ENCODE measurements at places on chromosomes 5 and 9.

DNA sequence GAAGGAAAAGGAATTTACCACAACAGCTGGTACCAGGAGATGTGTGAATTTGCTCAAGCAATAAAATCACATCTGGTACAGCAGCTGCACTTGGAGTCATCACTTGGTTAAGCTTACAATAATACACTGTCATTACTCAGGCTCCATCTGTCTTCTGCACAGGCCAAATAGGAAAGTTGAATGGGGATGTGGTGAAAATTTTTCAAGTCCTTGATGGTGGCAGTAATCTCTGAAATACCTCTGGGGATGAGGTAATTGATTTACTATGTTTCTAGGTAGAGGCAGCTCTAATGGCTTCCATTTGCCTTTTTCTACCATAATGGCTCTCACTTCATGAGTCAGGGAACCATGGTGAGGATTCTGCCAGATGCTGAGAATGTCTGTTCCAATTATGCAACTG lies 206.8 kb upstream of the ATP10B start:
- DNase-seq, result no peak

GRCh38 chr5:55691265-55692105 lies 20.6 kb downstream of the SLC38A9 start:
- DNase-seq, result no peak

- DNase-seq, result no peak
Measured at GRCh38 chr5:169581580-169582227, 1.9 kb upstream of the SPDL1 start.

GRCh38 chr5:149485655-149486615 lies 65.3 kb downstream of the CSNK1A1 start:
- DNase-seq, result no peak

DNA sequence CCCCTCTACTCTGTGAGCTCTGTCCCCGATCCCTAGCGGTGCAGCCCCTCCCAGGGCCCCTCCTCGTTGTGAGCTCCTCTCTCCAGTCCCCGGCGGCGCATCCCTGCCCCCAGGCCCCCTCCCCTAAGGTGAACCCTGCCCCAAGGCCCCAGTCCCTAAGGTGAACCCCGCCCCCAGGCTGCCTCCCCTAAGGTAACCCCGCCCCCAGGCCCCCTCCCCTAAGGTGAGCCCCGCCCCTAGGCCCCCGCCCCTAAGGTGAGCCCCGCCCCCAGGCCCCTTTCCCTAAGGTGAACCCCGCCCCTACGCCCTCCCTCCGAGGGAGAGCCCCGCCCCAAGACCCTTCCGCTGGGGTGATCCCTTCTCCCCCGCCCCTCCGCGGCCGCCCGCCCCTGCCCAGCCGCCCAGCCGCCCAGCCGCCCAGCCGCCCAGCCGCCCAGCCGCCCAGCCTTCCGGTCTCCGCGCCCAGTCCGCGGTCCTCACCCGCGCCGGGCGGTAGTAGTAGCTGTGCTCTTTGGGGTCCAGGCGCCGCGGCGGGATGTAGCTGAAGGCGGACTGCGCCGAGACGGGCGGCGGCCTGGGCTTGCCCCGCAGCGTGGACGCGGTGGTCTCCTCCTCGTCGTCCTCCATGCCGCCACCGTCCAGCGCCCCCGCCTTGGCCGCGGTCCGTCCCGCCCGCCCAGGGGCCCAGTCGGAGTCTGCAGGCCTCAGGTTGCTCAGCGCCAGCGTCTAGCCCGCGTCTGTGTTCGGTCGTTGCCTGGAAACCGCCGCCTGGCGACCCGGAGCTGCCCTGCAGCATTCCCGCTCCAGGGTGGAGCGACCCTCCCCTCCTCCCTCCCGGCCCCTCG lies at the start of gene CFAP90:
CFAP90 (minus strand) TSS at position 739 of the 845 bp plus-strand sequence; CDS start at position 627, 112 bp downstream.
- DNase-seq, result no peak

DNA sequence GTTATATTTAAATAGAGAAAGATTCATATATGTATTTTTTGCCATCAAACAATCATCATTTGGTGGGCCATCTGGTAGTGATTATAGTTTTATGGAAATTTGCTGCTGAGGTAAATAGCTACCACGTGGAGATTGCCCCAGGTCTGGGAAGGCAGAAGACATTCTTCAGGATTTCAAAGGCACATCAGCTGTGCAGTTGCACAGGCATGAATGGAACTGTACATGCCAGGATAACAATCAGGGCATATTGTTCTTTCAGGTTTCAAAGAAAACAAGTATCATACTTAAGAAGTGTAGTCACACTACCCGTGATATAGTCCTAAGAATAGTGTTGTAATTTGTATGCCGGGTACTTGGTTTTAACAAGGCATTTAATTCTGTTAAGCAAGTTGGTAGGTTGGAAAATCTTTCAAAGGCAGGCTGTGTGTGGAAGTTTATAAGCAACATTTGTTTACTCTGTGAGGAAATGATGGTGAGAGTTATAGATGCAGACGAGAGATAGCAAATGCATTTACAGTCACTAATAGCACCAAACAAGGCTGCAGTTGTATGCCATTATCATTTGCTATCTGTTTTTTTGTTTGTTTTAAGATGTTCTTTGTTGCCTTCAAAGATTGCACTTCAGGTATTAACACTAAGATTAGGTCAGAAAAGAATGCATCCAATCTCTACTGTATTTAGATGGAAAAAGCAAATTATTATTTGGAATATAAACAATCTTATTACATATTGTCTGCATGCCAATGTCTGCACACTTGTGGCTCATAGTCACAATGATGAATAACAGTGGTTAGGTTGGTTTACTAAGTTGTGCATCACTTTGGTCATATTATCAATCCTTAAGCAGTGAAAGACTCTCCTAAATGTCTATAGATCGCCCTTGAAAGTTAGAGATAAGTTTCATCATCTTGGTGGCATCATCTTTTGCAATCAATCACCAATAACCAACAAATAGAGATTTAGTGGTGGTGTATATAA lies 55.3 kb downstream of the RPS23 start:
- DNase-seq, result no peak

GRCh38 chr5:134944630-134945029 lies 23.1 kb upstream of the CATSPER3 start:
- DNase-seq, result no peak

DNA sequence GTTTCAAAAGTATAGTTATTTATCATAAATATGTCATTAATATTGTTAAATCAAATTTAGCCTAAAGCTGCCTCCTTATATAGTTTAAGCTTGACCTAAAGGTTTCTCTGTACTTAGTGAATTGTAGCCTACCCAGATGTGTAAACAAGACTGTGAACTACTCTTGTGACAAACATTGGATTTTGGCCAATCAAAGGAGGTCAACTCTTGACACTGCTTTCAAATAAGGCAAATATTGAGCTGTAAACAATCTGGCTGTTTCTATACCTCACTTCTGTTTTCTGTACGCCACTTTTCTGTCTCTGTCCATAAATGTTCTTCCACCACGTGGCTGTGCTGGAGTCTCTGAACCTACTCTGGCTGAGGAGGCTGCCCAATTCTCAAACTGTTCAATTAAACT lies 51.2 kb downstream of the FXN start:
- no peak for DNase-seq

GRCh38 chr5:5572976-5573797 lies 150.7 kb downstream of the ICE1 start:
- DNase-seq, result no peak

DNA sequence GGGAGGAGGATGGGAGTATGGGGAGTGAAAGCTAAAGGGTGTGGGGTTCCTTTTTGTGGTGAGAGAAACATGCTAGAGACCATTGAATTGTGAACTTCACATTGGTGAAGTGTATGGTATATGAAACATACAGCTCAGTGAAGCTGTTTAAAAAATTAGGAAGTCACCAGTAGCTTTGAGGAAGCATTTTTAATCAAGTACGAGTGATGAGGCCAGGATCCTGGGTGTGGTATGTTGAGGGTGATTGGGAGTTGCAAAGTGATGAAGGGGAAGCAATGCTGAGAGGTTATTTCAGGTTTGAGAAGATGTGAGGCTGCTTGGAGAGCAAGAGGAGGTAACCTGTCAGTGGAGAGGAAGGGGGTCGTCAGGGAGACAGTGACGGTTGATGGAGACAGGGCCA lies 22.7 kb upstream of the CLK4 start:
- no peak for DNase-seq

DNA sequence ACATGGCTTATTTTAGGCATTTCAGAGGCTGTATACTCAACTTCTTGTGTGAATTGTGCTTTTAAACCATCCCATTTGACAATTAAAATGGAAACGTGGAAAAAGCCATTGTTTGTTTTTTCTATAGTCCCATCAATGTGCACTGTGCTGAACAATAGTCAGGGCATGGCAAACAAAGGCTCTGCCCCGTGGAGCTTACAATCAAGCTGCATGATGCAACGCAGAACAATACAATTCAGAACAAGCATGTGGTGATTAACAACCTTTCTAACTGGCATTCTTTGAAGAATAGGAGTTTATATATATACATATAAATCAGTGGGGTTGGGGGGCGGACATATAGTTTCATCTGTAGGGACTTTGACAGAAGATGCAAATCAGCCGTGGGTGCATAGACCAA lies 2125.4 kb upstream of the WWC1 start:
- no peak for DNase-seq

GRCh38 chr5:14305045-14305444 lies 161.9 kb downstream of the TRIO start:
- no peak for DNase-seq

DNA sequence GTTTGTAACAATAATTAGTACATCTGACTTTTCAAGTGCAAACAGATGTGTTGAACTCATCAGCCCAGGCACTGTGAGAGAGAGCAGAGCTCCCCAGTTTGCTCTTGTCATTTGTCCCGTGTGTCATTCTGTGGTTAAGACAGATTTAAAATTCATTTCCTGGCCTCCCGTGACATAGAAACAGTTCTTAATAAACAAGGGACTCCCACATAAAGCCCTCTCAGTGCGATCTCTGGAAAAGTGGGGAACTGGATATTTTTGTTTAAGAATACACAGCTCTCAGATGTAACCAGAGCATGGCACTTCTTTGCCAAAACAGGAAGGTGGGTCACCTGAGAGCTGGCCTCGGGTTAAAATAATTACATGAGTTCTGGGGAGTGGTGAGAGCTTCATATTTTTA lies 58.6 kb downstream of the PRKACG start:
- no peak for DNase-seq

DNA sequence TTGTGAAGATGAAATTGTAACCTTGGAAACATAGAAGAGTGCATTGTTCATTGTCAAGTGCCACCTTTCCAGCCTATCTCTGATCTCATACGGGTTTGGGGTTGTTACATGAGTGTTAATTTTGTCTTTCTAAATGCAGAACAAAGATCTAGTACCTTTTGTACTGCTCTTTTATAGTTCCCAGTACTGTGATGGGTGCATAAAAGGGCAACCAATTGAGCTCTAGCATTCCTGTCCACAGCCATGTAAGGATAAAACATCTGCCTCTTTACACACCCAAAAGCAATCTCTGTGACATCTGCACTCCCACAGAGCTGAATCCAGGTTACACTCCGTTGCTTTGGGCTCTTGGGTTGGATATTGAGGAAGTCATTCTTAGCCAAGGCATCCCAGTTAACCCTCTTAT lies 255.2 kb downstream of the SGCD start:
- no peak for DNase-seq

DNA sequence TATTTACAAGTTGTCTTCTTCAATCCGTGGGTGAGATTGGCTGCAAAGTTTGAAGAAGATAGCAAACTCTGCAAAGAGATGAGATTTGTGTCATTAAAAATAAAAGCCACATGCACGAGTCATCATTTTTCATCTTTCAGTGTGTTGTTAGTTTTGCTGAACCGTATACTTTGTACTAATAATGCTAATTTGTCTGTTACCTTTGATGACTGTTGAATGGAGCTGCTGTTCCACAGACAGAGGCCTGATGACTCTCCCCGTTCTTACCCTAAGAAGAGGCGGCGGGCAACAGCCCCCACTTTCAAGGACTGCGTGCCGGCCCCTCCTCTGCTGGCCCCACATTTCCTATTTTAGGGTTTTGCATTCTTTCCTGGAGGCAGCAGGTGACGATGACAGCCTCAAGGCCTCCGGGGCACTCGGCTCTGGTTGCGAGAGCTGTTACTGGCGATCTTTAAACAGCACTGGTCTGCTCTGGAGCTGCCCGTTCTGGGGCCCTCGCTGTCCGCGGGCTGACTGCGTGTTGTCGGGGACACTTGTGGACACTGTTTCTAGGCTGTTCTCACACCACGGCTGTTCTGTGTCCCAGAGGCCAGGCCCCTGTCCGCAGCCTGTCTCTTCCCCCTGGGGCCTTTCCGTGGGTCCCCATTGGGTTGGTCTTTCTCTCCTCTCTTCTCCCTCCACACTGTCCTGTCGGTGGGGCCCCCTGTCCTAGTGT lies 35.1 kb downstream of the NDUFS6 start:
- no peak for DNase-seq

DNA sequence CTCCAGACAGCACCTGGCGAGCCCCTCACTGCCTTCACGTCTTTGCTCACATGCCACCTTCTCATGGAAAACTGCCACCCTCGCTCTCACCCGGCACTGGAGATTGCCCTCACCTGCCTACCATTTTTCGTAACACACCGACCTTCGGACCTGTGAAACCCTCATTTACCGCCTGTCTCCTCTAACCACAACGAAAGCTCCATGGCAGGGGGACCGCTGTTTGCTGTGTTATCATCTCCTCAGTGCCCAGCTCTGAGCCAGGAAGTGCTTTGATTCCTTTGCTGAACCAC lies 109.2 kb upstream of the PHYKPL start:
- DNase-seq, result no peak

DNA sequence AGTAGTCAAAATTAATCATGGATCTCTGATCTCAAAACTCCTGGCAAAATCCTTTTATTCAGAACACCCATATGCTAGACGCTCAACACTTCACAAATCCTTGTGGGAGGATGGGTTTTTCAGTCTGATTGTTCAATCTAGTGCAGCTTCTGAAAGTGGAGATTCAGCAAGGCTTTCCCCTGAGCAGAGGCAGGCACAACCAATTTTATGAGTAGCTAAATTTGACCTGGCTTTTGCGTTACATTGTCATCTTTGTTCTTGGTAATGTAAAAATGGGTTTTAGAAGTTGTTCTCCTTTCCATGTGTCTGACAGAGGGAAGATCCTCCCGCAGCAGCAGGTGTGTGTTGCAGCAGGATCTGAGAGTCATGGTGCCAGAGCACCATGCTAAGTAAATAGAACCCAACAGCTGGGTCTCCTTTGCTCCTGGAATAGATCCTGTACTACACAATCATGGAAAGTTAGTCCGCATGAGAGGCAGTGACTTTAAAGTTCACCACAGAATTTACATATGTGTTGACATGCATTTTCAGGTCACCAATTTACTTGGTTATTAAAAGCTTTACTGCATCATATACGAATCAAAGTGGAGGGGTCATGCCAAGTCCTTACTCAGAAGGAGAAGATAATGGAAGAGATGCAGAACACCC lies 70.1 kb upstream of the MEF2C start:
- no peak for DNase-seq

- no peak for DNase-seq
Measured at GRCh38 chr9:34652602-34653000, 616 bp downstream of the IL11RA start.

- DNase-seq, result no peak
Measured at GRCh38 chr9:374736-375135, 160.1 kb downstream of the DOCK8 start.

GRCh38 chr5:83482961-83483360 lies 11.4 kb downstream of the VCAN start:
- no peak for DNase-seq

DNA sequence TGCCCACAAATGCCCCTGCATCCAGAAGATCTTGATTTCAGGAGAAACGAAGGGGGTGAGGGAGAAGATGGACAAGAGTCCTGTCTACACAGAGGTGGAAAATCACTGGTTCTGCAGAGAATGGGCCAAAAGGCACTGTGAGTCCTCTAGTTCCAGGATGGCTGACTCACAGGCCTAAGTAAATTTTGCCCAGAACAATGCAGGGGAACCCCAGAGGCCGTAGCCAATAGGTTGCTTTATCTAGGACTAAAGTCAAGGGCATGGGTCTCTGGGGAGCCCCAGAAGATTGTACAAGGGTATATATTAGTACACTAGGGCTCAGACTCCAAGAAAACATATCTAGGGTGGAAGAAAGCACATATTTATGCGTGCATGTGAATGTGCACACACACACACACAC lies 98.0 kb downstream of the SLIT3 start:
- DNase-seq, result no peak

Measured in cortex of kidney (tissue), 1 donor.